ENCODE measurements at places on chromosomes 2 and 18.

GRCh38 chr2:202387608-202388342 lies 11.6 kb downstream of the BMPR2 start:
- DNase-seq = no peak

GRCh38 chr2:225400060-225400511 lies 576 bp downstream of the NYAP2 start:
- peak; percentile 86 for DNase-seq

DNA sequence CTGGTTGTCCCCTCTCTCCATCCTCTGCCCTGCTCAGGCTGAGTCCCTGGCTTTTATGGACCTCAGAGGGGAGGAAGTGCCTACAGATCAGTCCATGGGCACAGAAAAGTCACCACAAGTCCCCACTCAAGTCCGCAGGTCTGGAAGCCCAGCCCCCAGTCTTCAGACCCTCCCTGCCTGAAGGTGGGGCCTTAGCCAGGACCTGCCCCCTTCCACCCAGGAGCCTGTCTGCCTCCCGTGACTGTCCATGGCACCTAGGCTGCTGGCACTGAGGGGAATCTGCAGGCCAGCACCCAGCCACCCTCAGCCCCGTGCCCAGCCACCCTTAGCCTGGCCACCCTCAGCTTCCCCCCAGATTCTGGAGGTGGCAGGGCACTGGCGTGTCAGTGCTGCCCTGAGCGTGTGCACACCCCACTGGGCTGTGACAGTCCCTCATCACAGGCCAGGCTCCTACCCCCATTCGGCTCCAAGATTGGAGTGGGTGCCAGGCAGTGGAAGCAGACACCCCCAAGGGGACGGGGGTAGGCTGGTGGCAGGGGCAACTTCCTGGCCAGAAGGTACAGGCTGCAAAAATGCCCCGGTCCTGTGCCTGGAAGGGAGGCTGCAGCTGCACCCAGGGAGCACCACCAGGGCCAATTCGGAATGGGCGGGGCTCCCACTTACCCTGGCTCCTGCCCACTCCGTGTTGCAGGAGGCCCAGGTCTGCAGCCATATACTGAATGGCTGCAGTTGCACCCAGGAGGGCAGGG lies 154.7 kb upstream of the RMP24 start:
- DNase-seq = no peak

DNA sequence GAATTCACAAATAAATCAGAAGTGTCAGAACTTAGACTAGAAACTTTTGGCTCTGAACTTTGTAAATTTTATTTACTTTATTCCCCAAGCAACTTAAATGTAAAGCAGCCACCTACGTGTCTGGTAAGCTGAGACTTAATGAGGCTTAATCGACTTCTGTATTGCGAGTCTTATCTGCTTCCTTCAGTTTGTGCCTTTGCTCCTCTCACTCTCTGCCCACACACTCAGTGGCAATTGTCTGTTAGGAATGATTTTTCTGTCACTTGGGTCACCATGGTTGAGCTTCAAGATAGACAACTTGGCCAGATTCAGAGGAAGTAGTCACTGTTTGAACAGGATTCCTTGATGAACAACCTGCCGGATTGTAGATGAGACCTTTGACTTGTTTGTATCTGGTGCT lies 691.4 kb upstream of the FSHR start:
- no peak for DNase-seq

DNA sequence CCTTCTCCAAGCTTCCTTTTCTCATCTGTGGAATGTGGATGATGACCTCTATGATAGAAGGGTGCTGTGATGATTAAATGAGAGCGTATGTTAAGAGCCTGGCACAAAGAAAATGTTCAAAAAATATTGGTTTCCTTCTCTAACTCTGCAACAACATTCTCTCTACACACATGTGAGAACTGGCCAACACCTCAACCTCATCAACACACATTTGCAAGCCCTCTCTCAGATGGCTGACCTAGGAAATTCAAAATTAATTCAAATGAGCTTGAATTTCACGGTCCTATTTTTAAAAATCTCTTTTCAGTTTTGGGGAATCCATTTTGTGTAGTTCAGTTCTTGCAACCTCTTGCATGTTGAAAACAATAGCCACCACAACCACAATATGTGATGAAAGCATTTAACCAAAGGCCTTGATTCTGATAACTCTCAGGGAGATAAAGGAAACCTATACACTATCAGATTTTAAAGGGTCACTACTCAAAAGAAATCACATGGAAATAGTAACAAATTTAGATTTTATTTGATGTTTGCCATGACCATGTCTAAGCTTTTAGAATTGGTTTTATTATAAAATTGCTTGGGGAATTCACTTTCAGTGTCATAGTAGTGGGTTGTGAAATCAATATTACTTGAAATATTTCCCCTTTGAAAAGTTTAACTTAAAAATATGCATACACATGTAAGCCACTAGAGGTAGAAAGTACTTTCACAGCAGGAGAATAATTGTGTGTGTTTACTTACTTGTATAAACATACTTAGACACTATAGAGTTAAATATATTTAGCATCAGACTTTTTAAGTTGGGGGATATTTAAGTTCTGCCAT lies 16.6 kb upstream of the NABP1 start:
- DNase-seq = no peak

GRCh38 chr2:55357927-55358326 lies 61.7 kb downstream of the CCDC88A start:
- no peak for DNase-seq

GRCh38 chr2:237857791-237858190 lies 1.6 kb upstream of the RAMP1 start:
- DNase-seq = no peak

- peak; percentile 28 for DNase-seq
These were observed 32.8 kb downstream of the GRHL1 start for GRCh38 chr2:9984217-9984739.

DNA sequence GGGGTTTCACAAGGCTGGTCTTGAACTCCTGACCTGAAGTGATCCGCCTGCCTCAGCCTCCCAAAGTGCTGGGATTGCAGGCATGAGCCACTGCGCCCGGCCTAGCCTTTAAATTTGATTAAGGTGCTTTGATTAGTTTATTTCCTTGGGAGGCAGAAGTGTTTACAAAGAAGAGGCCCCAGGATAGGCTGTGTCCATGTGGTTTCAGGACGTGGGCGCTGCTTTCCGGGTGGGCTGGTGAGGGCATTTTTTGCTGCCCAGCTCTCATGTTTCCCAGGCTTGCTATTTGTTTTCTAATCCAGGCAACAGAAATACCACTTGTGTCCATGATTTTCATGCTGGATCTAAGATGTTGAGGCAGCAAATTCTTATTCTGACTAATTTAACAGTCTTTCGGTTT lies 124.2 kb downstream of the SH3RF3 start:
- no peak for DNase-seq

DNA sequence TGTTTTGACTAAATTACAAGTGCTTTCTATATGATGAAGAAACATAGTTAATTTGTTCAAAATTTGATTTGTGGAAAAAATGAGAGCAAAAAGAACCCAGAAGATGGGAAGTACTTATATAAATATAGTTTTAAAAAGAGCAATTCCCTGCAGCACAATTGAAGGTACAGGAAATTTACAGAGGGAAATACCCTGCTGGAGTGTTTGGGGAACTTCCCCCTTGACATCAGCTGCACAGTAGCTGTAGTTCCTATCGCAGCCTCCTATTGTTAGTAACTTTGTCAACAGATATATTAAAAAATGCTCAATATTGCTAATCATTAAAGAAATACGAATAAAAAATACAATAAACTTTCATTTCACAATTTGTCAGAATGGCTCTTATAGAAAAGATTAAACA lies 1118.8 kb upstream of the ZEB2 start:
- no peak for DNase-seq

DNA sequence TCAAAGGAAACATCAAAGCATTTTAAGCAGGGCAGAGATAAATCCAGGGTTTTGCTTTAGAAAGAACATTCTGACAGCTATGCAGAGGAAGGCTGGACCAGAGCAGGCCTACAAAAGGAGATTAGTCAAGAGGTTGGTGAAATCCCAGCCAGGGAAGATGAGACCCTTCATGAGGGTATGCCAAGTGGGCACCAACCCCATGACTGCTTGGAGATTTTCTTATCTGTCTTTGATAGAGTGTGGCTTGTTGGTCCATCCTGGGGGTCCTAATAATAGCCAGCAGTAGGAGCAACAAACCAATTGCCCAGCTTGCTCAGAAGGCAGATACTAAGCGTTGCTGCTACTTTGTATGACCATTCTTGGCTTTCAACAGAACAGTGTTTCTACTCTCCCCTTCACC lies 895.4 kb downstream of the EPHA4 start:
- no peak for DNase-seq

DNA sequence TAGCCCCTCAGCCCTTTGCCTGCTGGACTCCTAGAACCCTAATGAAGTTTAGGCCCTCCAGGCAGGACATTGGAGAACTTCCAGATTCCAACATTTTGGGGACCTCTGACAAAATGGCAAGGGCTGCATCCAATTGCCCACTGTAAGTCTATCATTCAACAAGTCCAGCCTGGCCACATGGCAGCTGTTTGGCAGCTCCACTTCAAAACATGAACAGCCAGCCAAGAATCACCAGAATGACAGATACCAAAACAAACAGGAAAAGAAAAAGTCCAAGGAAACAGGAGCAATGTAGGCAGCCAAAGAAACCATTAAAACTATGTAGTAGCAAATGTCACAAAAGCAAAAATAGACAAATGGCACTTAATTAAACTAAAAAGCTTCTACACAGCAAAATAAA lies 25.5 kb downstream of the SLC4A5 start:
- DNase-seq = peak; percentile 32

GRCh38 chr2:33477473-33478468 lies 1.3 kb downstream of the RASGRP3 start:
- no peak for DNase-seq

GRCh38 chr2:206670531-206671319 lies 28.4 kb downstream of the FAM237A start:
- DNase-seq = no peak

- DNase-seq = peak; percentile 16
These were observed 4.4 kb downstream of the CCL20 start for GRCh38 chr2:227817850-227818674.

DNA sequence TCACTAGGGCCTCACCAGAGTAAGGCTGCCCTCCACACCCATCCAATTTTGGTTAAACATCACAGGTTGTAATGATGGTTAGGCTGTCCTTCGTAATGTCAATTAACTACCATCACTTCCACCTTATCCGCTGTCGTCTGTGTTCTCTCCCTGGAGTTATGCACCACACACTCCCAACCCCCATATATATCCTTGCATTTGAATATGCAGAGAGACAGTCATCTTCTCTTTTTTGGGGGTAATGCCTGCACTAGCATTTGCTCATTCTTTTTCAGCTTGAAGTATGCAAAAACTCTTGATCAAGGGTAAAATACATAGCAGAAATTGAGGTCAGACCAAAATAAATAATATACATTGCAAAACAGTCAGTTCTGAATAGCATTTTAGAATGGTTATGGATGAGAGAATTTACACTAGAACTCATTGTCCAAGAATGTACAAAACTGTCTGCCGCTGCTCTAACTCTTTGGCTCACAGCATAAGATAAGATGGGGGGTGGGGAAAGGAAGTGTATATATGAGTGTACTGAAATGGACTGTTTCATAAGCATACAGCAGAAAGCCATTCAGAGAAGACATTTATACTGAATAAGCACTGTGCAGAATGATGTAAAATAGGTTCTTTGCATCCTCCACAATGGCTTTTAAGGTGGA lies 397.8 kb upstream of the CHST9 start:
- no peak for DNase-seq

DNA sequence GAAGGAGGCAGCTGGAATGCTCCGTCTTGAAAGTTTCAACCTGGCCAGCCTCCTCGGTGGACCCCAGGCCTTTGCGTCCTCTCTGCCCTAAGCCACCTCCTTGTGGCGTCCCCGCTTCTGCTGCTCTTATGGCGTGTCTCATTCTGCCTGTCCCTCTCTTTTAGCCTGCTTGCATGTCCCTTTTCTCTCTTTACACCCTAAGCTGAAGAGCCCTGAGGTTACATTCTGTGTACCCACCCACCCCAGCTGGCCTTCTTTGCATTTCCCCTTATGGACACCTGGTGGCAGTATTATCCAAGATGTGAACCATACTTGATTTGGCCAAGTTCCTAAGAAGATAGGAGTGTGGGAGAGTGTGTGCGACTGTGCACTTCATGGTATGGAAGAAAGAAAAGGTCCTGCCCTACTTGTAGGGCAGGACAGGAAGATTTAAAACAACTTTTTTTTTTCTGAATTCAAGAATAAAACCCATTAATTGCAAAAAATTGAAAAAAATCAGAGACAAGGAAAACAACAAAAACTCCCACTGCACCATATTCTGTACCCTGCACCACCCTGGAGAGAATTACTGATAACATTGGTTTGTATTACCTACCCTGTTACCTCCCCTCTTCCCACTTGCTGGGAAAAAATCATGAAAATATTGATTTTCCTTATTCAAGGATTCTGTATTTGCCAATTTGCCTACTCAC lies 77.4 kb downstream of the DYSF start:
- no peak for DNase-seq

GRCh38 chr2:11330457-11331142 lies 13.8 kb downstream of the ROCK2 start:
- DNase-seq = no peak

- DNase-seq = peak; percentile 32
These were observed 45.2 kb downstream of the ADNP2 start for GRCh38 chr18:80154293-80154692.

DNA sequence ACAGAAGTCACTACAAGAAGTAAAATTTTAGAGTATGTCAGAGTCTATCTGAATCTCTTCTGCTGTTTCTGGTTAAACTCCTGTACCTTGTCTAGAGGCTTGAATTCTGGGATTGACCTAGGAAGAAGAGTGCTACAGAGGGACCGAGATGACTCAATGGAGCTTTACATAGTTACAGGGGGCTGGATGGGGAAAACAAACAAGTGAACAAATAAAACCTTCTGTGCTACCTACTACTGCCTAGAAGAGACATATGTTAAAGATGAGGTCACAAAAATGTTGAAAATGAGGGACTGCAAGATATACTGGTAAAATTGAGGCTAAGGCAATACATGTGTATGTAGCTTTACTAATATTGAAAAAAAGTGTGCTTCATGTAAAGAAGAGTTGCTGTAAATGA lies 265.4 kb upstream of the TFPI start:
- DNase-seq = no peak

DNA sequence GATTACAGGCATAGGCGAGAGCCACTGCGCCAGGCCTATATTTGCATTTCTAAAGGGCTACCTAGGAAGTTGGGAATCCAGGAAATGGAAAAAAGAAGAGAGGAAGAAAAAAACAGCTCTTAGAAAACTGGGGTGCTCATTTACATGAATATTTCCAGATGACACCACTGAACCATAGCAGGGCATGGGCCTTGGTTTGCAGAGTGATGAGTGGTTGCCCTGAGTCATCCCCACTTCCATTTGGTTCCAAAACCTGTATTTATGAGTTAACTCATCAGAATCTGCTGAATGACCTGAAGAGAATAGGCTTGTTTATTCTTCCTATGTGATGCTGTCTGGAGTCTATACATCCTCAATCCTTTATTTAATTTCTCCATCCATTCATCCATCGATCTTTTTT lies 36.2 kb downstream of the EHD3 start:
- DNase-seq = no peak

- DNase-seq = peak; percentile 62
These were observed 39.0 kb downstream of the NOSTRIN start for GRCh38 chr2:168841445-168841844.

- DNase-seq = no peak
These were observed 150.0 kb downstream of the STK39 start for GRCh38 chr2:168097431-168097830.

All from NCI-H2081 (cell line).